ENCODE measurements at places on chromosomes 4 and X.

DNA sequence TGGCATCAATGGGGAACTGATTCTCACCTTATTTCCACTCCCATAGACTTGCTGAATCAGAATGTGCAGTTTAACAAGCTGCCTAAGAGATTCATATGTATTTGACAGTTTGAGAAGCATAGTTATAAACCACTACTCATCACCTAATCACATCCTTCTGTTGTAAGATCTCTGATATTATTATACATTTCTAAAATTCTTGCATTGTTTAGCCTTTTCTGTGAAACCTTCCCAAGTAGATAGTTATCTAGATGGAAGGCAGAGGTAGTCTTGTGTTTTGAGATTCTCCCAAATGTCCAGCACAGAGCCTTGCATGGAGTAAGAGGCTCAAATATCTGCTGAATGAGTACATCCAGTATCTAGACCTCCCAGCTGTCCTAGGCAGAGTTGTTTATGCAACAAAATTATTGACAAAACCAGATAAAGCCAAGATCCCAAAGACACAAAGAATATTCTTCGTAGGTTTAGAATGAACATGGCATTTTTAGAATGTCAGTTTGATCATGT, 227.3 kb downstream of the KDR start:
- DNase-seq, result no peak

DNA sequence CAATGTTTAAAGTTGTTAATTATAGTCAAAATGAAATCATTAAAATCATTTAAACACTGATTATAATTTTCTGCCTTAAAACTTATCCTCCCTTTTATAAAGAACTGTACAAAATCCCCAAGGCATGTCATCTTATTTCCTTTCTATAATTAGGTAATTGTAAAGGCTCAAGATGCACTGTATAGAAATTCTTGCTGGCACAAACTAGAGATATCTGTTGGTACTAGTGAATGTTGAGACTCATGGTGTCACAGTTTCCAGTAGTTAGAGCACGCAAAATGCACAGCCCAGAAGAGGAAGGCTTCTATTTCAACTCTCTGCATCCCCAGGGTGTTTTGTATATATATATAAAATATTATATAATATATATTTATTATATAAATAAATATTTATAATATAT, 22.7 kb upstream of the PLA2G12A start:
- DNase-seq, result no peak

GRCh38 chr4:112327965-112328733, 31.0 kb downstream of the ALPK1 start:
- no peak for DNase-seq

- no peak for DNase-seq
Observed at GRCh38 chr4:13601048-13601447, 26.5 kb downstream of the BOD1L1 start.

DNA sequence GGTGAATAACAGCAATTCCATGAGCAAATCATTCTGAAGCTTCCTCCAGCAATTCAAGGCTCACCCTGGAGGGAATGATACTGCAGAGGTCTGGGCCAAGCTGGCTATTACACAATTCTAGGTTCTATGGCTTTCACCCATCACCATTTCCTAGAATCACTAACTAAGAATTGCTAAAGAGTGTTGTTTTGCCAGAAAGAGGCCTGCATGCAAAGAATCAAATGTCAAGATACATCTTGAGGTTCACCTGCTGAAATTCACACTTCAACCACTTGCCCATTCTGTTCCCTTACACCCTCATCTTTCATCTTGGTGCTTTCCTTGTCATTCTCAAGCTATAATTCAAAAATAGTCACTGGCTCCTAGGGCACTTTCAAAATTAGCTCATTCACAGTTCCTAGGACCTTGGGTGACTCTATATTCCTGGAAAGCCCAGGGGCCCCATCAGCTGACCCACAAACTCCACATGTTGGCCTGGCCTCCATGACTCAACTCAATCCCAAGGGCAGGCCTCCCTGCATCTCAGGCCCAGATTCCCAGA, 7.0 kb downstream of the APBB2 start:
- DNase-seq, result no peak

DNA sequence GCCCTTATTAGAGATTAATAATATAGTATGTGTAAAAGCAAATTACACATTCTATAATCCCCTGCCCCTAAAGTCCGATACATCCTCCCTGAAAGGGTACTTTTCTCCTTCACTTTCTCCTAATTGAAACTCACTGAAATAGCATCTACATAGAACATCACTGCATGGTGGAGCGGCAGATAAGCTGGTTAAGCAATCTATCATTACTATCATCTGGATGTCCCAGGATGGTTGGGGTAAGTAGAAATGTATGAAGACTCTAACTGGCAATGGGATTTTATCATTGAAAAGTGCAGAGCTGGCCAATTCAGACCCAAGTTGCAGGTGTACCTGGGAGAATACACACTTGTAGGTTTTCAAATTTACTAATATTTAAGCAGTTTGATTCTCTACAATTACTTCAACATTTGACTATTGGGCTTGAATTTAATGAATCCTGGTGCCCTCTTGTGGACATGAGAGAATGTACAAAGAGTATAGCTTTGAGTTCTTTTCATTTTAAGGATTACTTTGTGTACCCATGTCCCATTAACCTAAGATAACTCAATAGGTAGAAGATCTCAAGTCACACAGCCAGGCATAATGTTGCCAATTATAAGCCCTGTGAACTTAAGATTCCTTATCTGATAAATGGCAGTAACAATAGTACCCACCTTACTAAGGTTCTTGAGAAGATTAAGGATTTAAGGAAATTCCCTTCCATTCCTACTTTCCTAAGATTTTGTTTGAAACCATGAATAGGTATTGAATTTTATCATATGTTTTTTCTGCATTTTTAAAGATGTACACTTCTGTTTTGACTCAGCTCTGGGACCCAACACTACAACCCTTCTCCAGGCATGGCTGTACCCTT, 69.8 kb downstream of the SHROOM3 start:
- no peak for DNase-seq

Data from BJ (cell line).